ENCODE measurements at places on chromosomes 2 and 18.
A peak's percentile ranks its signal among the peaks of the same experiment; 100 is the strongest.

DNA sequence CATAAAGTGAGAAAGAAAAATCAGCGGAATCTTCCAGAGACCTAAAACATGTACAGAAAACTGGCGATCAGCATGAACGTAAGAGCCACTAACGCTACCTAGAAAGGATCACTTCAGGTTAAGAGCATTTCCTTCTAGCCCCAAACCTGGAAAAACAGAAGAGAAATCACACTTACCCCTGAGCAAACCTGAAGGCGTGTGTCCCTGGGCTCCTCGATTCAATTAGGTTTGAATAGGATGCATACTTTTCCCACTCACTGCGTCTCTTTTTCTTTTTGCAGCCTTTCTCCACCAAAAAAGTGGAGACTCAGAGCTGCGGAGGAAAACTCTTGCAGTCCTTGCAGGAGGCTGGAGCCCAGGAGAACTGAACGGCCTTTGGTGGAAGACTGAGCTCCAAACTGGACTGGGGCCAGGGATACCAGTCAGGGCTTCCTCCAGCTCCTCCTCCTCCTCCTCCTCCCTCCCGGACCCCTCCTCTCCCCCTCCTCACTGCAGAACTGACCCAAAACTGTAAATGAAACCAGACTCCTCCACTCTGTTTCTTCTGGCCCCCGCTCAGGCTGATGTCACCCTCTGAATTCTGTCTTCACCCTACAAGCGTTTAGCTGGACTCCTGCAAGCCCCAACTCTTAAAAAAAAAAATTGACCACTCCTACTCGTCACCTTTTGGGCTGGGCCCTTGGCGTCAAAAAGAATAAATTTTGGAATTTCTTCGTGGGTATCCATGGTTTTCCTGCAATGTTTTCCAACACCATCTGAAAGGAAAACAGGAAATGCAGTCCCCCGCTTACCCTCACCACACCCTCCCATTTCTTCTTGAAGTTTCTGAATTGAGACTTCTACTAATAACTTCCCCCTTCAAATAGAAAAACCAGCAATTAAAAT, at the start of gene COL6A3:
Gene COL6A3, minus strand, starts transcription at position 388 of the 885 bp plus-strand sequence. CDS start 17,347 bp downstream, outside the sequence.
- DNase-seq = no peak

DNA sequence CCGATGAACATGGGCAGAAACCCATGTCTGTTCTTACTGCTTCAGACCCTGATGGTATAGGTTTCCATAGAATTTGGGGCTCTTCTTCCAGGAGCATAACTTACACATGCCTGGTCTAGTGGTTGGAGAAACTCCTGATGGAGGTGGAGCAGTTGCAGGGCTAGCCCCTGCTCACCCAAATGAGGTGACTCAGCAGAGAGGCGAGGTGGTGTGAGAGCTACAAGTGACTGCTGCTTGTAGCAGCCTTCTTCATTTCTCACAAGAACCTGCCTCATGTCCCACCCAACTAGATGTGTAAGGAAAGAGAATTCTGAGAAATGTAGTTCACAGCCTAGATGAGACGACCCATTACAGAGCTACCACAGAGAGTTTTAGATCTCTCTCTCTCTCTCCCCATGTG, 105.3 kb downstream of the ZNF407 start:
- DNase-seq = no peak

GRCh38 chr2:47187069-47187468, 32.0 kb upstream of the STPG4 start:
- DNase-seq = no peak

GRCh38 chr2:148259674-148260073, 238.8 kb downstream of the MBD5 start:
- no peak for DNase-seq

GRCh38 chr2:233247744-233248143, 3.7 kb upstream of the ATG16L1 start:
- DNase-seq = no peak

GRCh38 chr2:13030606-13031005, 313.9 kb downstream of the TRIB2 start:
- DNase-seq = no peak

GRCh38 chr2:65165558-65165957, 35.7 kb upstream of the RAB1A start:
- no peak for DNase-seq

GRCh38 chr2:187403568-187404260, 44.3 kb downstream of the CALCRL start:
- no peak for DNase-seq

- DNase-seq = no peak
Observed at GRCh38 chr2:200039724-200040650, 84.6 kb downstream of the MAIP1 start.

- no peak for DNase-seq
Observed at GRCh38 chr2:66439812-66440542, 5.1 kb downstream of the MEIS1 start.

DNA sequence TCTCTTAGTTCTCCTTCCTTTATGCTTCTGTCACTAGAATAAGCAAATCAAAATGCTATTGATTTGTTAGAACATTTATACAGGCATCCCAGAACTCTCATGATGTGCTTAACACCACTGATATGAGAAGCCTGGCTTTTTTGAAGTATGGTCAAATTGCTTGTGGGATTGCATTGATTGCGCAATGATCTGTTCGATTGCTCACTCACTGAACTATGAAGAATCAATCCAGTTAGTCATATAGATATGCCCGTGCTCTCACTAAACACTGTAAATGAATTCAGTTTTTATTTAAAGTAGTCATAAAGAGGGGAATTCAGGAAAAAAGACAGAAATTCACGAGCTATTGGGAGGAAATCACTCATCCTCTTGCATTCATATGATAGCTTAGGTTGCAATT, 1237.8 kb downstream of the SUCLG1 start:
- DNase-seq = no peak

- DNase-seq = no peak
Observed at GRCh38 chr2:233513953-233514655, 52.5 kb downstream of the USP40 start.

DNA sequence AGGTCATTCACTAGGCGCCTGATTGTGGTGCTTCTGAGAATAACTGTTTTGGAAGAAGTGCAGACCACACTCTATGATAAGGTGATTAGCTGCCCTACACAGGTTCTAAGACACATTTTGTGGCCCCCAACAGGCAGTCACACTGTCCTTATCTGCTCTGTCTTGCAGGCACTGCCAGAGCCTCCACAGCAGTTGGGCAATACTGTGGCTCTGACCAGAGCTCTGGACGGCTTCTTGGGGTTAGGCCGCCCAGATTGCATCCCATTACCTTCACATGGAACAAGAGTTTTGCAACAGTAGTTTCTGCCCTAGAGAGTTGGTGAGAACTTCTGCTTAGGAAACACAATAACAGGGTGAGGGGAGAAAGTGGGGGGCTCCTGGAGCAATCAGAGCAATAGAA, 22.7 kb downstream of the RUFY4 start:
- DNase-seq = no peak

- no peak for DNase-seq
Observed at GRCh38 chr2:217283460-217283859, 423.6 kb upstream of the TNP1 start.

- no peak for DNase-seq
Observed at GRCh38 chr2:21916934-21917522, 793.3 kb downstream of the TDRD15 start.

GRCh38 chr18:32318581-32318980, 128.7 kb downstream of the MEP1B start:
- no peak for DNase-seq

GRCh38 chr18:57624988-57625387, 3.4 kb upstream of the NARS1 start:
- DNase-seq = no peak

DNA sequence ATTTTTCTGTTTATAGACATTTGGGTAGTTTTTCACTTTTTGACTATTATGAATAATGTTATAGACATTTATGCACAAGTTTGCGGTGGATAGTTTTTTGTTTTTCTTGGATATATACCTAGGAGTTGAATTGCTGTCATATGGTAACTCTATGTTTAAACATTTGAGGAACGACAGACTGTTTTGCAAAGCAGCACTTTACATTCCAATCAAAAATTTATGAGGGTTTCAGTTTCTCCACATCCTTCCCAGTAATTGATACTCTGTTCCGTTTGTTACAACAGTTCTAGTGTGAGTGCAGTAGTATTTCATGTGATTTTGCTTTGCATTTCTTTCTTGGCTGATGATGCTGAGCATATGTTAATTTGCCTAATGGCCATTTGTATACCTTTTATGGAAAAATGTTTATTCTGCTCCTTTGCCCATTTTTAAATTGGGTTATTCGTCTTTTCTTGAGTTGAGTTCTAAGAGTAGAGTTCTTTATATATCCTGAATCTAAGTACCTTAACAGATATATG, 617.3 kb upstream of the LRATD1 start:
- DNase-seq = no peak

DNA sequence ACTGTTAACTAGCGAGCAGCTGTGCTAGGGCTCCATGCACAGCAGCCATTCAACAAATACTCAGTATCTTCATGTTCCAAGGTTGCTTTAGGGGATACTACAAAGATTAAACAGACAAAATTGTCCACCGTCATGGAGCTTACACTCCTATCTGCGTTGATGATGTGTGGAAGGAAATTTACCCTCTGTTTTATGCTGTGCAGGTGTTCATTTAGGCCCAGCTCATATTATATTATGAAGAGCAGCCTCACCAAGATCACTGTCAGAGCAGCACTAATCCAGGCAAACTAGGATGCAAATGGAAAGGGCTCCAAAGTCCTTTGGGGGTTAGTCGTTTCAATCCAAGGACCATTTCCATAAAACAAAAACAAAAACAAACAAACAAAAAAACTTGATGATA, 13.4 kb upstream of the WIPF1 start:
- DNase-seq = no peak

DNA sequence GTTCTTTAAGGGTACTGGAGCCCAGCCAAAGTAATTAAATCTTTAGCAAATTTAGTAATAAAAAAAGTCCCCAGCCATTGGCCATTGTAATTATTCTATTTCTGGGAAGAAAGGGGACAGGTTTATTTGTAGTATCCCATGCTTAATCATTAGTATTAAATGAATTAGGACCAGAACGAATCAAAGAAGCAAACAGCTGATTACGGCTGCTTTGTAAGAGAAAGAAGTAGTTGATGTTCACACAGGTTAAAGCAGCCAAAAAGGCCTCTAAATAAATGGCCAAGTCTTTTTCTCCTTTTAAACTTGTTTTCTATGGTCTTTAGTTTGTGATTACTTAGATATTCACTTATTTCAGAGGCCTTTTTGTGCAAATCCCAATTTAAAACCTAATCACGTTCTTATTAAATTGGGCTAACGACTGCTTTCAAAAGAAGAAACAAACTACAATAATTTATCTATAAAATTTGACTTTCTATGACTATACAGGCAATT, 48.6 kb upstream of the DNAH7 start:
- no peak for DNase-seq

GRCh38 chr2:84653302-84653701, 137.0 kb downstream of the DNAH6 start:
- DNase-seq = no peak

DNA sequence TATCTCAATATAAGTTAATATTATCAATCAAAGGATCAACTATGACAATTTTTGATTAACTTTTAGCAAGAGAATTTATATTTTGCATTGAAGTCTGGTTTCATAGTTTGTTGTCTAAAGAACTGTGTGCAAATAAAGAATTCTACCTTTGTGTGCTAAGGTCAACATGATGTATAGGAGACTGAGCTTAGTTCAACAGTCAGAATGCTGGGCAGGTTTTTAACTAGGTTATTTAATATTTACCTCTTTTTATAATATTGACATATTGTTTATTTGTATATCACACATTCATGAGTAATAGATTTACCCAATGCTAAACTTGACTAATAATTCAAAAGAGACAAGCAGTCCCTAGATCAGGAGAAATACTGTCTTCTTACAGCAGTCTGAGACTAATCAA, 831.4 kb downstream of the DSC3 start:
- no peak for DNase-seq

DNA sequence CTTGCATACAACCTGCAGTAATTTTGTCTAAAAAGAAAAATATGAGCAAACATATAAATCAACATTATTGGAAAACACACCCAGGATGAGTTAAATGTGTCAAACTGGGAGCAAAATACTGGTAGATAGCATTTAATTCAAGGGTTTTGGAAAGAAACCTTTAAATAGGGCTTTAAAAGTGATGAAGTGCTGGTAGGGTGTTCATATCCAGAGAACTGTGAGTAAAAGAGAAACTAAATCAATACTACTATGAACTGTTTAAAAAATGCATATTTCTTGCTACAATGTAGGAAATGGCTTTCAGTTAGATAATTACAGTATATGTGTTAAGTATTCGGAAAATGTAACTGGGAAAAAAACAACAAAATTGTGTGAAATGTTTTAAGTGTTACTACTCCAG, 117.8 kb downstream of the ATAD2B start:
- no peak for DNase-seq

DNA sequence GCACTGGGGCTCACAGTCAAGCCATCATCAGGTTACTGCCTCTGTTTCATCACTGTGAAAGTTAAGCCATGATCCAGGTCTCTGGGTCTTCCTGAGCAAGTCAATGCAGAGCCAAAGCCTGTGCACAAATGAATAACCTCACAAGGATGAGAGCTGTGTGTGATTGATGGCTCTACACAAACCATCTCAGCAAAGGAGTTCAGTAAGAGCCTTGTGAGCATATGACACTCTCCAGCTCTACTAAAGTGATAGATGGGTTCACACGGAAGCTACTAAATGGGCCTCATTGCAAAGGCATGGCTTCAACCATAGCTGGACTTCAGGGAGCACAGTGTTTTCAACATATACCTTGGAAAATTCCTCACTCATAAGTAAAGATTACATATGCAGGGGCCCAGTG, 101.5 kb downstream of the AFF3 start:
- no peak for DNase-seq

- peak; percentile 8 for DNase-seq
Observed at GRCh38 chr2:4831751-4832150, 860.4 kb upstream of the SOX11 start.

DNA sequence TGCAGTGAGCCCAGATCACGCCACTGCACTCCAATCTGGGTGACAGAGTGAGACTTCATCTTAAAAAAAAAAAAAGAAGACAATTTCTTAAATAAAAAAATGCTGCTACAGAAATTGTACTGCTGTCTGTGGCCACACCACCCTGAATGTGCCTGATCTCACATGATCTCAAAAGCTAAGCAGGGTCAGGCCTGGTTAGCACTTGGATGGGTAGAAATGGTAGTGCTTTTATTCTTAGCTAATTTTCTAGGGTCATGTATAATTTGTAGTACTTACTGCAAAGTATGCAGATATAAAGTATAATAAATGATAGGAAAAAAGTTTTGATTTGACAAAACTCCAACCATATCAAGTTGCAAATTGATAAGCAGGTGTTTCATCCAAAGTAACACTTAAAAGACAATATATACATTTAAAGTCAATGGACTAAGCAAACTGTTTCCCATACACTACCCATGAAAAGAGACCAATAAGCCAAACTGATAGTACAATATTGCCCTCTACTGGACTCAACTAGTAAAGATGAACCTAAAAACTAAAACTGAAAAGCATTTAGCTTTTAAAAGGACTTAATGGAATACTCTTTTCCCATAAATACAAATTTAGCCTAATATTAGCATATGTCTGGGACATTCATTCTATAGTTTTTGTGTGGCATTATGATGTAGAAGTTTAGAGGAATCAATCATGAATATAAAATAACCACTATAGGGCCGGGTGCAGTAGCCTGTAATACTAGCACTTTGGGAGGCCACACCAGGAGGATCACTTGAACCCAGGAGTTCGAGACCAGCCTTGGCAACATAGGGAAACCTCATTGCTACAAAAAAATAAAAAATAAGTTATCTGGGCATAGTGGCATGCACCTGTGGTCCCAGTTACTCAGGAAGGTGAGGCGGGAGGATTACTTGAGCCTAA, 18.6 kb upstream of the PEX13 start:
- peak; percentile 37 for DNase-seq
